ENCODE measurements at places on chromosomes 3 and 15.

GRCh38 chr15:91528801-91529200 lies 324.7 kb upstream of the SLCO3A1 start:
- H3K36me3 ChIP-seq, result no peaks in the 10 kb centered on the region
- no peak overlapping the region for H3K4me3 ChIP-seq
- no peak overlapping the region for H3K27ac ChIP-seq
- no peak for DNase-seq
- H3K27me3 ChIP-seq, result no peaks in the 10 kb centered on the region
- H3K4me1 ChIP-seq, result peaks cover 8% of the 10 kb centered on the region

- H3K27ac ChIP-seq, result no peak overlapping the region
- H3K36me3 ChIP-seq, result no peaks in the 10 kb centered on the region
- H3K4me1 ChIP-seq, result no peaks in the 10 kb centered on the region
- no peak for DNase-seq
- no peak overlapping the region for H3K4me3 ChIP-seq
These were observed 181.9 kb upstream of the CHL1 start for GRCh38 chr3:14652-15051.

GRCh38 chr15:70742928-70743327 lies 20.4 kb downstream of the UACA start:
- no peak overlapping the region for H3K4me3 ChIP-seq
- no peak for DNase-seq
- H3K27me3 ChIP-seq, result no peaks in the 10 kb centered on the region
- H3K36me3 ChIP-seq, result no peaks in the 10 kb centered on the region

DNA sequence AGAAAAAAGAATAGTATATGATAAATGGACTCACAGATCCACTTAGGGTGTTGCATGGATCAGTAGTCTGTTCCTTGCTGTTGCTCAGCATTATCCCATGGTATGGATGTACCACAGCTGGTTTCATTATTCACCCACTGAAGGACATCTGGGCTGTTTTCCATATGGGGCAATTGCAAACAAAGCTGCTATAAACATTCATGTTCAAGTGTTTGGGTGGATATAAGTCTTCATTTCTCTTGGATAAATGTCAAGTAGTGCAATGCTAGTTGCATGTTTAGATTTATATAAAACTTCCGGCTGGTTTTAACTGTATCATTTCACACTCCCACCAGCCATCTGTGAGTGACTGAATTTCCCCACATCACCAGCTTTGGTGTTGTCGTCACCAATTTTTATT lies 137.7 kb downstream of the ASB7 start:
- no peak for DNase-seq
- H3K4me1 ChIP-seq, result no peaks in the 10 kb centered on the region
- H3K27ac ChIP-seq, result no peak overlapping the region
- H3K36me3 ChIP-seq, result no peaks in the 10 kb centered on the region

DNA sequence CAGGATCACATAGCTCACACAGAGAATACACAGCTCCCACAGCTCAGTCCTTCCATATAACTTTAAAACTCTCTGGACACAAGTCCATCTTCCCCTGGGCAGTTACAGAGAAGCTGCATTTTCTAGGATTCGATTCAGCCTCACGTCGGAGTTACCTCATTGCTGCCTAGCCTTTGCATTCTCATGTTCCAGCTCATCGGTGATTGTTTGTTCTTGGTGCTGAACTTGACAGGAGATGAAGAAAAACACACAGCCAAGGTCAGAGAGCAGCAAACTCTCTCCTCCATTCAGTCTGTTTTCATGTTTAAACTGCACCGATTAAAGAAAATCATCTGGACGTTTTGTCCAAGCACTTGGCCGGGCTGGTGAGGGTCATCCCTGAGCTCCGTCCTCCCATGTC lies 375.5 kb upstream of the CFAP20DC start:
- no peak overlapping the region for H3K27ac ChIP-seq
- no peaks in the 10 kb centered on the region for H3K4me1 ChIP-seq
- H3K4me3 ChIP-seq, result no peak overlapping the region
- no peak for DNase-seq

DNA sequence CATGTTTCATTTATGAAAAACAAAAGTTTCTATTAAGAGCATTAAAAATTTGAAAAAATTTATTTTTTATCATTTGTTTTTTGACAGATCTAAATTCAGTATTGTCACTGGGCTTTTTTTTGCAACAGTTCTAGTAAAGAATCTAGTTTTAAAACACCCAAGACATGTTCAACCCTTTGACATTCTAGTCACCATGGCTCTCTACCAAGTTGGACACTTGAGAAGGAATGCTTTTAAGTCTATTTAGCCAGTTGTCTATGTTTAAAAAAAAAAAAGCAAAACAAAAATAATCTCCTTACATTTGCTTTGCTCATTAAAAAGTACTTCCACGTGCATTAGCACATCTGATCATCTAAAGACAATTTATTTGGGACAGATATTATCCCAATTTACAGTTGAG lies 417.5 kb downstream of the RSL24D1 start:
- H3K27me3 ChIP-seq, result no peaks in the 10 kb centered on the region
- no peaks in the 10 kb centered on the region for H3K4me1 ChIP-seq
- H3K36me3 ChIP-seq, result no peaks in the 10 kb centered on the region
- no peak overlapping the region for H3K27ac ChIP-seq
- no peak for DNase-seq

GRCh38 chr15:92453607-92454006 lies 59.9 kb downstream of the ST8SIA2 start:
- no peaks in the 10 kb centered on the region for H3K27me3 ChIP-seq
- no peaks in the 10 kb centered on the region for H3K36me3 ChIP-seq
- H3K27ac ChIP-seq, result no peak overlapping the region
- H3K4me3 ChIP-seq, result no peak overlapping the region
- DNase-seq, result no peak

- H3K36me3 ChIP-seq, result no peaks in the 10 kb centered on the region
- no peaks in the 10 kb centered on the region for H3K27me3 ChIP-seq
- no peak for DNase-seq
- no peaks in the 10 kb centered on the region for H3K4me1 ChIP-seq
These were observed 105.6 kb upstream of the ROPN1 start for GRCh38 chr3:124097362-124098131.

DNA sequence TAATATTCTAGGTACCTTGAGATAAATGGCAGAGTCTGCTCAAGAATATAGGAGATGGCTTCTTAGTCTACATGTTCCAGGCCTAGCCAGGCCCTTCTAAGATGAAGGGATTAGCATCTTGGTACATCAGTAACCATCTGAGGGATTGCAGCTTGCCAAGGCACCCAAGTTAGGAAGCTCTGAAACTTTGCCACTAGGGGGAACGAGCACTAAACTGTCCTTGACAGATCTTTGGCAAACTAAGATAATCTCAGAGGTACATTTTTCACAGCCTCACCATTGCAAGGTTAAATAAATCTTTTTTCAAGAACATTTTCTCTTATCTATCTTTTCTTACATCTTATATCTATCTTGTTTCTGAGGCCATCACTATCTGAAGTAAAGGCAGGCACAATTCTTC lies 351.2 kb downstream of the RAP2B start:
- no peaks in the 10 kb centered on the region for H3K4me1 ChIP-seq
- no peaks in the 10 kb centered on the region for H3K27me3 ChIP-seq
- no peak for DNase-seq
- H3K4me3 ChIP-seq, result no peak overlapping the region

DNA sequence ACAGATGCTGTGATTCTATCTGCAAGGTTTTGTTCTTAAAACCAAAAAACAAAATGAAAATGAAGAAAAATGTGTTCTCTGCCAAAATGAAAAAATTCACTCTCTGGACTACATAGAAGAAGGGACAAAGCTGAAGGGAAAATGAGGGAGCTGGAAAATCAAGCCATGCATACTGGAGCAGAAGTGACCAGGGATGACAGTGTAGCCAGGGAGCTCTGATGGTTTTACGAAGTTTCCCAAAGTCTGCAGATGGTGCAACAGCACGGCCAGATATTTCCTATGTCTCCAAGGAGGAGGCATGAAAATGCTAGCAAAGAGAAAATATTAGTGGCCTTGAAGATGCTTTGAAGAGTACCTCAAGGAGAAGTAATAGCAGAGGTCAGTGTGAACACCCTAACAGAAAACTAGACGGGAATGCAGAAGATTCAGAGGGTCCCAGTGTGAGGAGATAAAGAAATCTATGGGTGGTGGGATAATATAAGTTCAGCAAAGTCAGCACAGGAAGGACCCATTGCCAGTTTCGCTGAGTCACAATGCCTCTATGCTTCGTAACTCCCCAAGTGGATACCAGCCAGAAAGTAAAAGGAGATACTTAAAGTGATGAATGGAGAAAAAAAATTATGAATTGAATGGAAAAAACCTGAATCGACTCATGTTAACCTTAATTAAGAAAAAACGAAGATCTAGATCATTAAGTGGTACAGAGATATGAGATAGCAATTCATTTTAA lies 39.0 kb upstream of the POMGNT2 start:
- H3K27me3 ChIP-seq, result no peaks in the 10 kb centered on the region
- no peak for DNase-seq
- no peaks in the 10 kb centered on the region for H3K4me1 ChIP-seq
- no peaks in the 10 kb centered on the region for H3K36me3 ChIP-seq
